ENCODE measurements at places on chromosomes 11 and 22.

- no peak for DNase-seq
Observed at GRCh38 chr11:2190657-2191471, 19.2 kb upstream of the TH start.

DNA sequence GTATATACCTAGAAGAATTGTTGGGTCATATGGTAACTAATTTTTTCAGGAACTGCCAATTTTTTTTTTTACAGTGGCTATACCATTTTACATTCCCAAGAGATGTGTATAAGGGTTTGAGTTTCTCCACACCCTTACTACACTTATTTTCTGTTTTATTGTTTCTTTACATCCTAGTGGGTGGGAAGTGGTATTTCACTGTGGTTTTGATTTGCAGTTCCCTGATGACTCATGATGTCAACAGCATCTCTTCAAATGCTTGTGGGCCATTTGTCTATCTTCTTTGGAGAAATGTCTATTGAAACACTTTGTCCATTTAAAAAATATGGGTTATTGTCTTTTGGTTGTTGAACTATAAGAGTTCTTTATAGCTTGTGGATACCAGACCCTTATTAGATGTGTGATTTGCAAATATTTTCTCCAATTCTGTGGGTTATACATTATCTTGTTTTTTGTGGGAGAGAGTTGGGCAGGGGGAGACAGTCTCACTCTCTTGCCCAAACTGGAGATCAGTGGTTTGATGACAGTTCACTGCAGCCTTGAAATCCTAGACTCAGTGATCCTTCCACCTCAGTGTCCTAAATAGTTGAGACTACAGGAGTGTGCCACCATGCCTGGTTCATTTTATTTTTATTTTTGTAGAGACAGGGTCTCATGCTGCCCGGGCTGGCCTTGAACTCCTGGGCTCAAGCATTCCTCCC lies 30.3 kb upstream of the PISD start:
- DNase-seq, result no peak

DNA sequence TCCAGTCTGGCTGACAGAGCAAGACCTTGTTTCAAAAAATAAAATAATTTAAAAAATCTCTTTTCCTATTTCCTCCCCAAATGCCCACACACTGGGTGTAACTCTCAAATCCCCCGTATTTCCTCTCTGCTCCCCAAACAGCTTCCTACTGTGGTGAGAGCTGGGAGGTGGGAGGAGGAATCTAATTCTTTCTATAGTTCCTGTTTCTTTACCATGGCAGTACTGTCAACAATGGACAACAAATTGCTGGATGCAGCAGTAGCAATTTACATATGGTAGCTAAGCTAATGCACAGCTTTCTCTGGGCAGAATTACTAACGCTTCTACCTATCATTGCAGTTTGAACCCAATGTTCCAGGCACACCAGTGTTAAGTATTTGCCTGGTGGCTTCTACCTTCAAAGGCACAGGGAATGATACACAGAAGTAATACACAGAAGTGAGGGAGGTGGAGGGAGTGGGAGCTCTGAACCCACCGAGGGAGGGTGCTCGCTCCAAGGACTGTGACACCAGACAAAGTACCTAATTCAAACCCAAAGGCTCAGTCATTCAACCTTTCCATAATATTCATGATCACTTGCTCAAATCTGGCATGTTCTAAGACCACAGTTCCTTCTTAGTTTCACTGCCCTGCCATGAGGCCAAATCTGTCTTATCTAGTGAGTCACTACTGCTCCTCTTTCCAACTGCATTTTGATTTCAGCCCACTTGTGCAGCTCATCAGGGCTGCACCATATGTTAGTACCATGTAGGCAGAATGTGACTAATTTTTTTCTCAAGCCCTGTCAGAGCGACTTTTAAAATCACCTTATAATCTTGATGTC lies 37.9 kb downstream of the CELF1 start:
- peak; percentile 63 for DNase-seq

DNA sequence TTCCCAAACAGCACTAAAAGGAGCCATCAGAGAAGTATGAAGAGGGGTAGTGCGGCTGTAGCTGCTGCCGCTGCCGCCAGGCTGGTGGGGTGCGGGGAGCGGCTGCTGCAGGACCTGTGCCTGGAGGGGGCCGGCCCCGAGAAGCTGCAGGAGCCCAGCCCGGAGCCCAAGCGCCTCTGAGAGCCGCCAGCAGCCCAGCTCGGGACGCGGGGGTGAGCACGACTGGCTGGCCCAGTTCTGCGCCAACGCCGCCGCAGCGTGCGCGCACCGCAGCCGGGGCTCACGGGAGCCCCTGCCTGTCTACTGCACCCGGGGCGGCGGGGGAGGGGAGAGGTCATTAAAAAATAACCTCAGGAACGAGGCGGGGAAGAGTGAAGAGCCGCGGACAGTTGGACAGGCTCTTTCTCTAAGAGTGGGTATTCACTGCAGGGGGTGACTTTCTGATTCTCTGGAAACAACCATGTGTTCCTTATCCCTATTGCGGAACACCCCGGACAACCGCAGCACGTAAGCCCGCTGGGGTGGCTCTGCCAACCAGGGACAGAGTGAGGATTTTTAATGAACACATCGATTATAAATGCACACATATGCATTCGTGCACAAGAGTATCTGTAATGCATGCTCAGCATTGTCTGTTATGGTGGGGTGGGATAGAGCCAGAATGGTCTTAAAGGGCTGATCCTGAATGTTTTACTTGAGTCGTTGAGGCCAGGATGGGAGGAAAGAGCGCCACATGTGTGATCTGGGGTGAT lies 453 bp downstream of the GAS2 start:
- DNase-seq, result peak; percentile 32

GRCh38 chr11:62061356-62062222 lies 62.2 kb upstream of the INCENP start:
- DNase-seq, result no peak

GRCh38 chr11:102994105-102994504 lies 38.6 kb upstream of the MMP13 start:
- DNase-seq, result no peak

DNA sequence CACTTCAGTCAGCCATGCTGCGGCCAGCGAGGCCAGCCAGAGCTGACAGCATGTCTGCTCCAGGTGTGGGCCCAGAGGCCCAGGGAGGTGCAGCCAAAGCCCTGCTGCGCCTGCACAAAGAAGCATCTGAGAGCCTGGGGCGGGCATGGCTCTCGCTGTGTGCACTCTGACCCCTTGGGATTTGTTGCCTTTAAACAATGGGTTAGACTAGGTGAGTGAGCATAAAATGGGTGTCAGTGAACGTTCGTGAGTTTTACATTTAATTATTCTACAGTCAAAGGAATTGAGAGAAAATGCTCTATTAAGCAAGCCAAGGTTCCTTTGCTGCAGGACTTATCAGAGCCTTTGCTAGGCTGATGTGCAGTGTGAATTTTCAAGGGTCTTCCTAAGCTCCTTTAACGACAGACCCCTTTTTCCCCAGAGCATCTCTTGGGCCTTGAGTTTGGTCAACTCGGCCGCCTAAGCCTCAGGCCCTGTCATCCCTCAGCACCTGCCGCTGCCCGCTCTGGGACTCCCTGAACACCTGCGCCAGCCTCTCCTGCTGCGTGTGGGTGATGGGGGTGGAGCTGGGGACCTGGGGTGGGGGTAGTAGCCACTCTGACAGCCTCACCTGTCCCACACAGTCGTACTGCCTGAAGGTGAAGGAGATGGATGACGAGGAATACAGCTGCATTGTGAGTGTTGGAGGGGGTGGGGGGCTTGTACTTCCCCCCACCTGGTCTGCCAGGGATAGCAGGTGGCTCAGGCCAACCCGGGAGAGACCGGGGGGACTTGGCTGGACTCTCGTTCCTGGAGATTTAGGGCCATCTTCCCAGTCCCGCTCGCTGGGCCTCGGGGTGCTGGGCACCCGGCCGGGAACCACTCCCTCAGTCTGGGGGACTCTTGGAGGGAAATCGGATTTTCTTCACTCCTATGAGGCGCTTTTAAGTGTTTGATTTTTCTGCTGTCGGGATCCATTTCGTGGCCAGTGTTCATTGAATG lies 10.5 kb downstream of the SLC16A8 start:
- no peak for DNase-seq

- DNase-seq, result no peak
Observed at GRCh38 chr11:6545917-6546605, 49.0 kb downstream of the DNHD1 start.

DNA sequence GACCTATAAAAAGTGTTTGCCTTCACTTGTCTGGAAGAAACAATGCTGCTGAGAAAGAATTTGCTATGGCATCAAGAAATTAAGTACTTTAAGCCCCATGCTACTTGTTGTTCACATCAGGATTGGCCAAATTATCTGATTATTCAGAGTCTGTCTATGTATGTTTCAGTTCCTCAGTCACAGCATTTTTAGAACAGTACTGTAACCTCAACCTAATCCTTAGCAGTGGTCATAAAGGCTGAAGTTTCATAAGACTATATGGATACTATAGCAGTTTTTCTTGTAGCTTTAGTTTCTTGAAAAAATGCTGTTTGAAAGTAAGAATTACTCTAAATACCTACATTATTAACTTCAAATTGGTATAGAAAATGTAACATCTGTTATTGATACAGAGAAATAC lies 153.9 kb downstream of the INSC start:
- DNase-seq, result no peak

DNA sequence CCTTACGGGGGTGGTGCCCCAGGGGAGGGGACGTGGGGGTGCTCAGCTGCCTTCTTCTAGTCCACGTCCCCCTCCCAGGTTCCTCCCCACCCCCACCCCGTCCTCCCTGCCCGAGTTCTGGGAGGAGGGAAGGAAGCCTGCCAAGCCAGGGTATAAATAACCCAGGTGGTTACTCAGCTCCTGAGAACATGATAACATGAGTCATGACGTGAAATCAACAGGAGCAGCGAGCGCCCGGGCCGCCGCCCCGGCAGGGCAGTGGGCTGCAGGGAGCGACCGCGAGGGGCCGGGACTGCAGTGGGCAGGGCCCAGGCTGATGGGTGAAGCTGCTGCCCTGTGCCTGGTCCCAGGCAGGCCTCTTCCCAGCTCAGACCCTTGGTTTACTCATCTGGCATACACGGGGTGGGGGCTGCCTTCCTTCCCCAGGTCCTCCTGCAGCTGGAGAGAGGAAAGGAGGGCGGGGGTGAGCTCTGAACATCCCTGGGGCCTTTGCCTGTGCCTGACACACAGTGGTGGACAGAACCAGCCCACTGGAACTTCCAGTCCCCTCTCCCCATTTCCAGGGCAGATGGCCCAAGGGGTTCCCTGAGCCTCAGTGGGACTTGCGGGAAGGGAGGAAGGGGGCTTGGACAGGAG lies 8.8 kb upstream of the PDGFB start:
- peak; percentile 72 for DNase-seq

- DNase-seq, result no peak
Observed at GRCh38 chr11:3088806-3089205, 31.6 kb upstream of the CARS1 start.

GRCh38 chr11:67648796-67649613 lies 1.5 kb downstream of the ACY3 start:
- no peak for DNase-seq
